ENCODE measurements at places on chromosomes 5 and 9. TPM values are rescaled to one million over a fixed set of nuclear protein-coding genes. Genes with fewer than 3 reads are reported as not detected.

The SLC25A25 gene
- total RNA-seq: 77.2 TPM

The TTC16 gene
- total RNA-seq: not detected

The PTGDS gene
- total RNA-seq: 11.8 TPM

The SLCO6A1 gene
- total RNA-seq: not detected

The RC3H2 gene
- total RNA-seq: 47.1 TPM

The DDX4 gene
- not detected for total RNA-seq

The ITGA1 gene
- 511 TPM for total RNA-seq

The WNT8A gene
- not detected for total RNA-seq

The TERT gene
- not detected for total RNA-seq

The THOC3 gene
- 21.4 TPM for total RNA-seq

The HMCN2 gene
- 58.1 TPM for total RNA-seq

The CCL19 gene
- 5.8 TPM for total RNA-seq

The SLC36A3 gene
- total RNA-seq: not detected

The SPEF2 gene
- 2.6 TPM for total RNA-seq

The SKP2 gene
- 6.9 TPM for total RNA-seq

The NR5A1 gene
- not detected for total RNA-seq

The ALDH1A1 gene
- 269 TPM for total RNA-seq

The GTF2H2 gene
- 9.4 TPM for total RNA-seq

The WDR55 gene
- total RNA-seq: 18.0 TPM

The GRHPR gene
- total RNA-seq: 165 TPM

The USP20 gene
- 19.4 TPM for total RNA-seq

The SOX30 gene
- total RNA-seq: not detected

The KIF24 gene
- total RNA-seq: 0.66 TPM

Measured in sigmoid colon (tissue), 7 donors.